Naive thymus-derived CD8-positive, alpha-beta T cell (primary cell): ENCODE measurements at places on chromosomes 12 and 14. TPM values are rescaled to one million over a fixed set of nuclear protein-coding genes. Genes with fewer than 3 reads are reported as not detected.
A peak's percentile ranks its signal among the peaks of the same experiment; 100 is the strongest.

DNA sequence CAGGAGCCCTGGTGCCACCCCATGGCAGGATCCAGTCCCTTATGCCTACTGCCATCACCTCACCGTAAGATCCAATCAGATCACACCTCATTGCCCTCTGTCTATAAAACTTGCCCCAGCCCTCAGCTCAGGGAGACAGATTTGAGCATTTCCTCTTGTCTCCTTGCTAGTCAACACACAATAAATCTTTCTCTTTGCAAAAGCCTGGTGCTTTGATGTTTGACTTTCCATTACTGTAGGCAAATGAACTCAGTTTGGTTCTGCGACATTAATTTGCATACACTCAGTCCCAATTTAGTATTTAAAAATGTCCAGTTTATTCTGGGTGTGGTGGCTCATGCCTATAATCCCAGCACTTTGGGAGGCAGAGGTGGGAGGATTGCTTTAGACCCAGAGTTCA lies 188.4 kb downstream of the AEBP2 start:
- no peak overlapping the region for H3K4me3 ChIP-seq
- no peaks in the 10 kb centered on the region for H3K36me3 ChIP-seq
- no peak for DNase-seq
- peaks cover 9% of the 10 kb centered on the region for H3K4me1 ChIP-seq
- H3K27me3 ChIP-seq: no peaks in the 10 kb centered on the region

DNA sequence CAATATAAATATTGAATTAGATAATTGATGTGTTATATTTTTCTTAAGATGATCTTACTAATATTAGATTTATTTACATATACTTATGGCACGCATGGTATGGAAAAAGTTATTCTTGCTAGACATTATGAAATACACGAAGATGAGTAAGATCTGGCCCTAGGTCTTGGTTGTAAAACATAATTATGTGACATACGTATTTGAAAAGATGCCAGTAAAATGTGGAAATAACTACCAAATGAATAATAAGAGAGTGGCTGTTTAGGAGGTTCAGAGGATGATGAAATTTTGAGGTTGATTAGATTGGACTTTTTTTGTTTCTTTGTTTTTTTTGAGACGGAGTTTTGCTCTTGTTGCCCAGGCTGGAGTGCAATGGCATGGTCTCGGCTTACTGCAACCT lies 41.3 kb downstream of the FANCM start:
- H3K4me3 ChIP-seq: no peak overlapping the region
- no peak overlapping the region for H3K27ac ChIP-seq

- no peaks in the 10 kb centered on the region for H3K4me1 ChIP-seq
- H3K4me3 ChIP-seq: no peak overlapping the region
- no peaks in the 10 kb centered on the region for H3K36me3 ChIP-seq
- no peak for DNase-seq
These were observed 63.4 kb upstream of the CSRP2 start for GRCh38 chr12:76942267-76942666.

DNA sequence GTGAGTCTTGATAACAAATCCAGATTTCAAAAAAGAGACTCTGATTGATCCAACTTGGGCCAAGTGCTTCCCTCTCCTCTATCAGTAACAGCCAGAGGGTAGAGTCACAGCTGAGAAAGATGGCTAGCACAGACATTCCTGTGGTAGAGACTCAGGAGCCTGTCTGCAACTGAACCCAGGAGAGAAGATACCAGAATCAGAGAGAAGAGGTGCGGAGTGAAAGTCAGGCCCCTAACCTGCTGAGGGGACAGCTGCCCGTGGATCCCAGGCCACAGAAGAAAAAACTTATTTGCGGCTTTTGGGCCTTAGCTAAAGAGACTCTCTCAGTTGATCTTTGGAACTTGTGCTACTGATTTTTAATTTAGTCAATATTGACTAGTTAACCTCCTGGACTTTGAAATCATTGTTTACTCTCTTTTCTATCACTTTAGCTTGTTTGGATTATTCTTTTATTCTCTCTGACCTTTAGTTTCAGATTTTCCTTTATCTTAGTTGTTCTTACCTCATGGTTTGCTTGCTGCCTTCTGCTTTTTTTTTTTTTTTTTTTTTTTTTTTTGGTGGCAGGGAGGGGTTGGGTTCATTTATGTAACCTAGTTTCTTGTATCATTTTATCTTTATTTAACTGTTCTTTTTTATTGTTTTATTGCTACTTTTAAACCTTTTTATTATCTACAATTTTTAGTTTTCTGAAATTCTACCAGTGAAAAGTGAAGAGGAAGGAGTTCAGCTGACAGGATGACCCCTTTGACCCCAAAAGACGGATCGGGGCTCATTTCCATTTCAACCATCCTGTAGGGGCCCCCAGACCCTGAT lies 154.9 kb upstream of the KRR1 start:
- no peak for DNase-seq
- no peaks in the 10 kb centered on the region for H3K27me3 ChIP-seq
- no peak overlapping the region for H3K4me3 ChIP-seq
- H3K27ac ChIP-seq: no peak overlapping the region
- H3K36me3 ChIP-seq: no peaks in the 10 kb centered on the region
- H3K4me1 ChIP-seq: no peaks in the 10 kb centered on the region

DNA sequence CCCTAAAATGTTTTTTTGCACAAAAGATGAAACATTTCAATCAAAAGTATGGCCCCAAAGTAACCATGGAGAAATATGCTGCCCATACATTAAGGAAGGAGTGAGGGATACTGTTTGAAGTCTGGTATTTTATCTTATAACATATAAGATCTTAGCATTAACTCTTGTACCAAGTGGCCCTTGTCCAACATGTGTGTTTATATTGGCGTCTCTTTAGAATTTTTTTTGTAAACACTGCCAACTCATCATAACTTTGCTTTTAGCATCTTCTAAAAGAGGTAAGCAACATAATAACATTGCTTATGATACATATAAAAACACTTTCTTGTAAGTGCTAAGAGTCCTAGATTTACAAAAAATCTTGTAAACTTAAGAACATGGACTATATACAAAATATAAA lies 419.7 kb downstream of the ADAMTS20 start:
- no peak overlapping the region for H3K27ac ChIP-seq
- H3K36me3 ChIP-seq: no peaks in the 10 kb centered on the region
- H3K4me1 ChIP-seq: no peaks in the 10 kb centered on the region
- DNase-seq: no peak

GRCh38 chr14:42185718-42186117 lies 579.0 kb downstream of the LRFN5 start:
- DNase-seq: no peak
- no peaks in the 10 kb centered on the region for H3K27me3 ChIP-seq
- H3K4me3 ChIP-seq: no peak overlapping the region
- H3K27ac ChIP-seq: no peak overlapping the region
- H3K36me3 ChIP-seq: no peaks in the 10 kb centered on the region

- H3K27me3 ChIP-seq: no peaks in the 10 kb centered on the region
- DNase-seq: no peak
- peaks cover 7% of the 10 kb centered on the region for H3K36me3 ChIP-seq
- H3K4me1 ChIP-seq: peaks cover 65% of the 10 kb centered on the region
- H3K4me3 ChIP-seq: peak overlapping the region; percentile 95
These were observed 1.4 kb upstream of the M6PR start for GRCh38 chr12:8950702-8951478.

DNA sequence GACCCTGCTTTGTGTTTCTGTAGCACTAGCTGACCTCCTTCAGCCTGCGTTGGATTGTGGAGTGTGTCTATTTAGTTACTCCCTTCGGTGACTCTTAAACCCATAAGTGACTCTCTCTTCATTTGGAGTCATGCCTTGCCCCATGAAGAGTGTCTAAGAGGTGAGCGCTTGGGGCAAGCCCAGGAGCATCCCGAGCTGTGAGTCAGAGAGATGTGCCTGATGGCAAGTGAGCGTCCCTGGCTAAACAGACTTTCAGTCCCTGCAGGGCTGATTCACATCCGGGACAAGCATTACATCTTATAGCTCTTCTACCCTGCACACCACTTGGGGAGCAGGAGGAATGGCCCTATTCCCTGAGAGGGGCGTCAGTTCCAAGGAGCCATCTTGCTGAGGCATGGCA lies 24.3 kb upstream of the ATF1 start:
- H3K4me1 ChIP-seq: no peaks in the 10 kb centered on the region
- no peak for DNase-seq
- H3K27me3 ChIP-seq: no peaks in the 10 kb centered on the region
- H3K36me3 ChIP-seq: no peaks in the 10 kb centered on the region

GRCh38 chr12:17283563-17283962 lies 677.6 kb upstream of the LMO3 start:
- H3K4me3 ChIP-seq: no peak overlapping the region
- no peaks in the 10 kb centered on the region for H3K4me1 ChIP-seq
- no peak overlapping the region for H3K27ac ChIP-seq

GRCh38 chr14:77040059-77040740 lies 11.7 kb upstream of the IRF2BPL start:
- peak overlapping the region; percentile 88 for H3K4me3 ChIP-seq
- peak overlapping the region; percentile 99 for H3K27ac ChIP-seq
- H3K36me3 ChIP-seq: no peaks in the 10 kb centered on the region
- H3K27me3 ChIP-seq: no peaks in the 10 kb centered on the region
- peak; percentile 99 for DNase-seq

- no peaks in the 10 kb centered on the region for H3K27me3 ChIP-seq
- H3K4me3 ChIP-seq: no peak overlapping the region
- no peak for DNase-seq
- no peaks in the 10 kb centered on the region for H3K4me1 ChIP-seq
- H3K27ac ChIP-seq: no peak overlapping the region
These were observed 321.1 kb downstream of the NOVA1 start for GRCh38 chr14:26276757-26277156.

Gene NT5DC3
- total RNA-seq: 6.0 TPM

Gene SALL2
- 6.7 TPM for total RNA-seq

Gene OR4K1
- not detected for total RNA-seq

Gene GLIPR1L2
- 0.91 TPM for total RNA-seq

Gene LRFN5
- not detected for total RNA-seq

Gene B4GALNT3
- total RNA-seq: 0.34 TPM
